EL (cell line): ENCODE measurements at places on chromosomes 7 and 10.

GRCh38 chr10:66586073-66586472 is 339.8 kb upstream of the LRRTM3 start:
- peak; percentile 25 for DNase-seq

- DNase-seq = peak; percentile 73
Observed at GRCh38 chr7:131381069-131381838, 53.6 kb downstream of the MKLN1 start.

DNA sequence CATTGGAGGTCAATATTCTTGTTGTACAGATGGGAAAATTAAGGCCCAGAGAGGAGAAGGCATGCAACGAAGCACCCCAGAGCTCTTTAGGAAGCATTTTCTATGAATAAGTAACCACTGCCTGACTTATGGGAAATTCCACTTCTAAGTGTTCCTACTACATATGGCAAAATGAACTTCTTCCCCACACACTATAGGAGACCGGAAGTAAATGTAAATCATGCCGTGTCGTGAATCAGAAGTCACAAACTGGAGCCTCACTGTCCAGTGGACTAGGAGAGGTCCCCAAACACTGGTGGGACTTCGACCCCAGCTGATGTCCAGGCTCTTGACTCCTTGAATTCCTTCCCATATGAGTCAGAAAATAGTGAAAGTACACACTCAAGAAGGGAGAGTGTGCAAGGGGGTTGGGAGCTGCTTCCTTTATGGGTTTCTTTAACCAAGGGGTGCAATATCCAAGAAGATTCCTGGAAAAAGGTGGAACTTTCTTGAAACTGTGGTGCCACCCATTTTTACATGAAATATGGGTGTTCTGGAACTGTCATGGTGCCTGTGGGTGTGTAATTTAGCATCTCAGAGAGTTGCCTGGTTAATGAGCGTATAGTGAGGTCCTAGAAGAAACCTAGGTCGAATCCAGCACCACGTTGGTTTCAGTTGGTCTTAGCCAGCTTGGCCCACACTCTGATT is 6.7 kb downstream of the RASSF4 start:
- DNase-seq = peak; percentile 37

- no peak for DNase-seq
Observed at GRCh38 chr10:69732147-69732825, 69.4 kb upstream of the COL13A1 start.

DNA sequence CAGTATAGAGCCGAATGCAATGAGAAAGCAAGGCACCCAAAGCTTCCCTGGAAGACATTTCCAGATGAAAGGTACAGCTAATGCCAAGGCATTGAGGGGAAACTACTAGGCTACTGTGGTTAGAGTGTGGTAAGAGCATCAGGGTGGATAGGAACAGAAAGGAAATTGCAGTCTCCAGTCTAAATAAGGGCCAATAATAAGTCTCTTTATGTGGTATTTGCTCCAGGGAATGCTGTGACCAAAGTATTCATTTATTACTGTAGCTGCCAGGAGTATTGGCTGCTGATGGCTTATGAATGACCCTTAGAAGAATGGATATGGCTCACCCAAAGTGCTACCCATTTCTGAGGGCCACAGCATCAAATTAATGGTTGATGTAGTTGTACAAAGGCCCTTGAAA is 30.1 kb upstream of the POT1 start:
- no peak for DNase-seq

DNA sequence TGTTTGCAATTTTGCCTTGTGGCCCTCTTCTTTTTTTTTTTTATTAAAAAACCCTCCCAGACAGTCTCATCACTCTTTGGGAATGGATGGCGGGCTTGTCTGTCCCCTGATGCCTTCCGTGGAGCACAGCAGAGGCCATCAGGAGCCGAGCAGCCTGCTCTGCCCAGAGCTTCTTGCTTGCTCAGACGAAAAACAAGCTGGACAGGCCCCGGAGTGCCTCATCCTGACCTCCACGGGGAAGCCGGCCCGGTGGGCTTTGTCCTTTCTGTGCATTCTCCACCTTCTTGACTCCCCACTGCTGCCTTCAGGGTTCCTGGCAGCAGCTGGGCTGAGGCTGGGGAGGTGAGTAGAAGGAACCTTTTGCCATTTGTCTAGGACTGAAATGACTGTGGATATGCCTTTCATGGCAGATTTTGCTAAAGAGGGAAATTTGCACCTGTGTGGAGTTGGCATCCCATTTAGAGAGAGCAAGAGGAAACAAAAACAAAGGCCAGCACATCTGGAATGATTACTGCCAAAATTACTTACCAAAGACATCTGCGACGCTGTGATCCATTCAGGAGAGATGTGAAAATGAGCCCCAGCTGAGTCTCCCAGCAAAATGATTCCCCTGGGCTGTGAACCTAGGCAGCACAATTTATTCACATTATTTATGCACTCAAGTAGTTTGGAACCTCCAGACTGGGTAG is 108.3 kb downstream of the AOAH start:
- DNase-seq = no peak

DNA sequence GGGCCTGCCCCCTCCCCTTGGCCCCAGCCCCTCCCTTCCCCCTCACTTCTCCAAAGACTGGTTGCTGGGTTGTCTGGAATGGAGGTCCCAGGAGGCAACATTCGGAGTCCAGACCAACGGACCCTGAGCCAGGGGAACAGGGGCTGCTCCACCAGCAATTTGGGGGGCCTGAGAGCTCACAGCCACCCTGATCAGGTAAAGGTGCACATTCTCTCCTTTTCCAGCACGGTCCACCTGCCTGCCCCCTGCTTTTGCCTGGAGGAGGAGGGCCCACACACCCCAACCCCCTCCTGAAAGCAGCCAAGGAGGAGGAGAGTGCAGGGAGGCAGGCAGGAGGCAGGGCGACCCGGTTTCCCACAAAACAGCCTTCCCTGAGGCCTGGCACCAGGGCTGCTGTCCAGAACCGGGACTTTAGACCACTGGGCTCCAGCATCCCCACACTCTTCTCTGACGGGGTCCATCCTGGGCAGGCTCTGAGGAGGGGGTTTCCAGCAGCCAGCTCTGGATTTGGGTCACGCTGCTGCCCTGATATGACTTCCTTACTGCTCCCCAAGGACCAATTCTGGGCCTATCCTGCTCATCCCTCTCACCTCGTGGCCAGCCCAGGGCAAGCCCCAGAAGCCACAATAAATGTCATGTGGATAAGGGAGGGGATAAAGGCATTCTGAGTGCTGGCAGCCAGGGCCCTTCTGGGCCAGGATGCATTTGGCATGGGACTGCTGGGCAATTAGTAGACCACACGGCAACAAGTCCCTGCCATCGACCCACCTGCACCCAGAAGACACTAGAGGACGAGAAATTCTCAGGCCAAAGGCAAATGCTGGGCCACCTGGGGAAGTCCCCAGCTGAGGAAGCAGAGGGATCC is 1.1 kb upstream of the CAMK2B start:
- DNase-seq = no peak

- DNase-seq = no peak
Observed at GRCh38 chr7:155382802-155383171, 75.1 kb upstream of the EN2 start.

DNA sequence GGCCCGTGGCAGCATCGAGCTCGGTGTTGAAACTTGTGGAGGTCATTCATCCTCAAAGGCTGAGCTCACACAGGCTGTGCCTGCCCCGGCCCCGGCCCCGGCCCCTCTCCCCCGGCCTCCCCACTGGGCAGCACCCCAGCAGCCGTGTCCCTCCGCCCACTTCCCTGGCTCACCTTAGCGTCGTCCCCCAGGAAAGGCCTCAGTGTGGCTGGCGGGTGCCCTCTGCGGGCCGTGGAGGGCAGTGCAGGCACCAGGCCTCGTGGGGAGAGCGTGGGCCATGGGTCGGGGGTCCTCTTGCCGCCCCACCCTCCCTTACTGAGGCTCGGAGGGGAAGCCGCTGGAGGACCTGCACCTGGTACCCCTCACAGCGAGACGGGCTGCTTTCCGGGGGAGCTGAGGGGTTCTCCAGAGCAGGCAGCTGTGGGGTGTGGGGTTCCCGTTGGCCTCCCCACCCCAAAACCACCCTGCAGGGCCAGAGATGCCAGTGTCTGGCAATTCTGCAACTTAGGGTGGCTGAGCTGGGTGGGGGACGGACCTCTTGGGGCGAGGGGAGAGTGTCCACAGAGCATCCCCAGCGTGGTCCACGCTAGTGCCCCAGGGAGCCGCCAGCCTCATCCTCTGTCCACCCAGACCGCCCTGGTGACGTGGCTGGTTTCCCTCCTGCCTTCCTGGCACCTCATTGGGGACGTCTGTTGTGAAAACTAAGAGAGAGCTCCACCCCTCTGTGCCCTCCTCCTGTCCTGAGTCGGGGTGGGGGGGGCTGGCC is 44.2 kb upstream of the DPYSL4 start:
- DNase-seq = peak; percentile 26

DNA sequence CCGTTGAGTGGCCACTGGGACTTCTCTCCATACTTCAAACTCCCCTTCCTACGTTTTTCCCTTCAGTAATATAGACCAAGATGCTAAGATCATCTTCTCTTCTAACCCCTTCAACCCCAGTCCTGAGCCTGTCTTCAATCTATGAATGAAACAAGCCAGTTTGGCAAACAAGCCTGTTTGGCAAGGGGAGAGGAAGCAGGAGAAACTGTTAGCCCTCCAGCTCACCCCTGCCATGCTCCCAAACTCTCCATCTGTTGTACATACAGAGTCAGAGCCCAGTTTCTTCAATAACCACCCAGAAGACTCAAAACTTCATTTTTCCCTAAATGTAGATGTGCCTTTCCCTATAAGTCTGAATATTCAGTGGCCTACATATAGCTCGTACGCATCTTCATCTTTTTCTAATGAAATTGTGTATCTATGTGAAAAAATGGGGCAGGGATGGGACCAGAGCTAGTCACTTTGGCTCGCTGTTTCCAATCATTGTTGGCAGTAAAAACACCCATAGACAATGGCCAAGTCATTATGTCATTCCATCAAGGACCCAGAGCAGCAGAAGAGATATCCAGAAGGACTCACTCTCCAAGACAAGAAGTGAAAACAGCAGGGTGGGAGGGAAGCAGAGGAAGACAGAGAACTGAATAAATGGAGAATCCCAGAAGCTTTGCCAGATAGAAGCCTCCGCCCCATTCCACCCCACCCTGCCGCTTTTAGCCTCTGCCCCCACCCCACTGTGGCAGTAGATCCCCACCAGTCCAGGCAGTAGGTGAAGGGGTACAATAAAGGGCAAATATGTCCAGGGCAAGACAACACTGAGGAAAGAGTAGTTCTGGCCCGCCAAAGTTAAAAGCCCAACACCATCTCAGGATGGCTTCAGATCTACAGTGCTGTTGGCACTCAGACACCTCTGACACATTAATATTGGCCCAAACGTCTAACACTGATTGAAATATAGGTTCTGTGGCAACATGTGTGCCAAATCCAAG is 87.3 kb downstream of the DOCK4 start:
- no peak for DNase-seq

DNA sequence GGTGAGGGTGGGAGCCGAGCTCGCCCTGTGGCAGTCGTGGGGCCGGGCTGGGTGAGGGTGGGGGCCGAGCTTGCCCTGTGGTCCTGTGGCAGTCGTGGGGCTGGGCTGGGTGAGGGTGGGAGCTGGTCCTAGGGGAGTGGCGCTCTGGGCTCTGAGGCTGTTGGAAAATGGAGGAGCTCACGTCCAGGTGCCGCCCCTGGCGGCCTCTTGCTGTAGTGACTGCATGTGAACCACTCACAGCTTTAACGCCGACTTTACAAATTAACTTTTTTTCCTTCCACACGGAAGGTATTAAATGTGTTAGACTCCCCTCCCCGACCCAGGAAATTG is 312.6 kb downstream of the WDR37 start:
- DNase-seq = no peak

GRCh38 chr7:123211545-123211944 is 11.8 kb upstream of the SLC13A1 start:
- no peak for DNase-seq

- no peak for DNase-seq
Observed at GRCh38 chr7:22859641-22860290, 37.1 kb upstream of the TOMM7 start.

- DNase-seq = peak; percentile 83
Observed at GRCh38 chr7:56092789-56093531, at the start of gene PHKG1. TSS of gene PHKG1 (minus strand) at chr7:56092952. CDS start at chr7:56088941, 4,011 bp downstream.

DNA sequence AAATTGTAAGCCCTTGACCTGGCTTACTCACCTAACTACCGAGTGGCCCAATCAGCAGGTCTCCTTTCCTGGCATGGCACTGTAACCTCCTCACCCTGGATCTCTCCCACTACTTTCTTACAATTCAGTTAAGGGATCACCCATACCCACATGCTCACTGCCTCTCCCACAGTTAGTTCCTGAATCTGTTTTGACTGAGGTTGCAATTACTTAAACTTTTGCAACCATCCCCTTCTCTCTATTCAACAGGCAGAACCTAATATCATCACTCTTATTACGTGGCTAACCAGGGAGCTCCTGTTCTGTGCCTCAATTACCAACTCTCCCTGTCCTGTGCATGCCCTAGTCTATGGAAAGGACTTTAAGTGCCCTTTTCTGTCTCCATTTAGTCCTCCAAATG is 84.2 kb upstream of the IKZF1 start:
- no peak for DNase-seq

GRCh38 chr10:27947540-27947939 is 51.3 kb downstream of the ODAD2 start:
- DNase-seq = no peak

- DNase-seq = no peak
Observed at GRCh38 chr7:41889040-41889439, 186.2 kb upstream of the INHBA start.

GRCh38 chr7:52006674-52007073 is 690.1 kb upstream of the COBL start:
- DNase-seq = no peak

GRCh38 chr7:148242294-148242821 is 348.2 kb upstream of the C7orf33 start:
- peak; percentile 34 for DNase-seq

DNA sequence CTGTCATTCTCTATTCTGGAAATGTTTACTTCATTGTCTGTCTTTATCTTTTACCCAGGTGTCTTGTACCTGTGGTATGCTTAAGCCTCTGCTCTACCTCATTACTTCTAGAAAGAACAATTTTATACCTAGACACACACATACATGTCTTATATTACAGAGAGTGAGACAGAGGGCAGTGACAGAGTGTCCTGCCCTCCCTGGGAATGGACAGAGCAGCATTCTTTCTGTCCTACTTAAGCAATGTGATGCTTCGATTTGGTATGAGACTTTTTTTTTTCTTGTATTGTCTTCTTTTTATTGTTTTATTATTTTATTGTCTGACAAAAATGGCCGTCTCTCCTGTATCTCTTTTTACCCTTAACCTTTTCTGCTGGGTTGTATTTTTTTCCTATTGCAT is 286.1 kb downstream of the EXOC4 start:
- no peak for DNase-seq

GRCh38 chr7:91603707-91604106 is 276.8 kb downstream of the MTERF1 start:
- DNase-seq = no peak
